Cardiac fibroblast (primary cell): ENCODE measurements at places on chromosomes 7 and 10.
A peak's percentile ranks its signal among the peaks of the same experiment; 100 is the strongest.

GRCh38 chr10:44316187-44316921 lies 68.5 kb downstream of the CXCL12 start:
- peak; percentile 15 for DNase-seq

DNA sequence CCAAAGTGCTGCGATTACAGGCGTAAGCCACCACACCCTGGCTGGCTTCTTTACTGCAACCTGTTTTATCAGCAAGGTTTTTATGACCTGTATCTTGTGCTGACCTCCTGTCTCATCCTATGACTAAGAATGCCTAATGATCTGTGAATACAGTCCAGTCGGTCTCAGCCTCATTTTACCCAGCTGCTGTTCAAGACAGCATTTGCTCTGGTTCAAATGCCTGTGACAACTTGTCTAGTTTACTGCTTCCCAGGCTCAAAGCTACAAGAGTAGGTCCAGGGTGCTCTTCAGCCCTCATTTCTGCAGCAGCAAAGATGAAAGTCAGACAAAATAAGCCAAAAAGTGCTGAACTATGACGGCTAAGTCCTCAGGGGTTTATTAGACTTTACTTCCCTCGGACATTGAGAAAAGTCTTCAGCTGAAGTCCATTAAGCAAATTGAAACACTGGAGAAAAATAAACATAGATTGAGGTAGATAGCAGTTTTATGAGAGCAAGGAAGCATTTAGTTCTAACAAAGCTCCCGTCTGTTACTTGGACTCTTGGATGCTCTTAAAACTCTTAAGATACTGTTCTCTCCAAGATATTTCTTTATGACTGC lies 12.5 kb upstream of the LYZL1 start:
- DNase-seq = no peak

- no peak for DNase-seq
Observed at GRCh38 chr10:26389533-26389932, 48.6 kb upstream of the APBB1IP start.

- peak; percentile 85 for DNase-seq
Observed at GRCh38 chr10:58266003-58266825, 1.5 kb downstream of the IPMK start.

DNA sequence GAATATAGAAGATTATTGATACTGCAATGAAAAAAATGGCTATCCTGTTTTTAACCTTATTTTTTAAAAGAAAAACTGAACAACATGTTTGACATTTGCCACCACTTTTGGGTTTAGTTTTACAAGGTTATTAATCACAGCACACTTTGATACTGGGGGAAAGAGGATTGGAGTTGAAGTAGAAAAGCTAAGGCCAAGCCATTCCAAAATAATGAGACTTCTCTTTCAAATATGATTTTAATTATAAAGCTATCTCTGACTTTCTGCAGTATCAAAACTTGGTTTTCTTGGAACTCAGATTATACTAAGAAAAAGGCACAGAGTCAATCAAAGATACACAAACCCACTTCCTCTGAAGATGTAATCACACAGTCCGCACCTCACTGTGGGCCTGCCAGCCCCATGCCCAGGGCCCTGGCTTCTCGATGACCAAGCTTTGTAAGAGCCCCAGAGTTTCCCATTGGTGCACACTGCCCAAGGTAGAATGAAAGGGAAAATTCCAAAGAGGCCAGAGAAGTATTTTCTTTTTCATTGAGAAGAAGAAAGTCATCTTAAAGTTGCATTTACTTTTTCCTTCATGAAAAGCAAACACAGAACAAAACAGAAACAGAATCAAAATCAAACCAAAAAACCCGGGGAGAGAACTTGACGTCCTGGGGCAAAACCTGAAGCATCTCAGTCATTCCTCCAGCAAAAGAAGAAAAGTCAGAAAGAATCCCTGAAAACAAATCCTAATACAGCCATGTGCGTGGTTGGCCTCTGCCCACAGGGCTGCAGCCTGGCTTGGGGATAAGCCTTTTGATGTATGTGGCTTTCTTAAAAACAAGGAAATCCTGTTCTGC lies 187.7 kb upstream of the KLF6 start:
- no peak for DNase-seq

GRCh38 chr7:1569833-1570632 lies at the start of gene PSMG3:
Gene PSMG3 (minus strand): TSS chr7:1570032. CDS start chr7:1569339, 693 bp downstream.
- DNase-seq = peak; percentile 90

GRCh38 chr7:8119262-8119661 lies 142.7 kb downstream of the ICA1 start:
- no peak for DNase-seq

DNA sequence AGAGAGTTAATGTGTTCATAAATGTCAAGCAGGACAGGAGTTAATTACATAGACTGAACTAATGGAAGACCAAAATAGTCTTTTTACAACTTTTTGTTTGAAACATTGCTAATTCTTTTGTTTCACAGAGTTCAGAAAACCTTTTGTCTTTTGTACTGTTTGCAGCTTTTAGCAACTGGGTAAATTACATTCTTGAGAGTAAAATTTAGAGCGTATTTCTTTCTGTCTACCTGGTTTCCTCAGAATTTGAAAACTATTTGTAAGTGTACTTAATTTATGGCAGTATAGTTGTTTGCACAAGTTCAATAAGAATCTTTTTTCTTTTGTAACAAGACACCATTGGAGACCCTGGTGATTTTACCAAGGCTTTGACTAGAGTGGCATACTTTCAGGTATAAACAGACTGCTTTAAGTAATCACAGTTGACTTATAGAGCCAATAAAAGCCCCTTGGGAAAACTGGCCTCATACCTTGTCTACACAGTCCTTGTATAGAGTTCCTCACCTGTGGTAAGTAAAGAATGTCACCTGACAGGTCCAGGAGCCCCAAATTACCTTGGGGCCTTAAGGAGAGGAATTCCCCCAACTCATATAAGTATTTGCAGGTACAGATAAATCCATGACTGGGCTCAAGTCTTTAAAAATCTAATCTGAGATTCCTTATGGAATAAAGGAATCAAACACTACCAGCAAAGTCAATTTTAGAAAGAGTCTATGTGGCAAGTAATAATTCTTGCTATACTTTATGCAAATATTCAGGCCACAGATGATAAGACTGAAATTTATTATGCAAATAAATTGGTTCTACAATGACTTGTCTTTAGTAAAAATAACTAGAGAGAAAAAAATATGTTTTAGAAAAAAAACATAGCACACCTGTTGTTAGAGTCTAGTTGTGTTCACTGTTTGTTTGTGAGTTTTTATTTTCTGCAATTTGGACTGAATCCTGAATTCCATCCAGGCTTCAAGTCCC lies 23.6 kb upstream of the CREB3L2 start:
- no peak for DNase-seq

DNA sequence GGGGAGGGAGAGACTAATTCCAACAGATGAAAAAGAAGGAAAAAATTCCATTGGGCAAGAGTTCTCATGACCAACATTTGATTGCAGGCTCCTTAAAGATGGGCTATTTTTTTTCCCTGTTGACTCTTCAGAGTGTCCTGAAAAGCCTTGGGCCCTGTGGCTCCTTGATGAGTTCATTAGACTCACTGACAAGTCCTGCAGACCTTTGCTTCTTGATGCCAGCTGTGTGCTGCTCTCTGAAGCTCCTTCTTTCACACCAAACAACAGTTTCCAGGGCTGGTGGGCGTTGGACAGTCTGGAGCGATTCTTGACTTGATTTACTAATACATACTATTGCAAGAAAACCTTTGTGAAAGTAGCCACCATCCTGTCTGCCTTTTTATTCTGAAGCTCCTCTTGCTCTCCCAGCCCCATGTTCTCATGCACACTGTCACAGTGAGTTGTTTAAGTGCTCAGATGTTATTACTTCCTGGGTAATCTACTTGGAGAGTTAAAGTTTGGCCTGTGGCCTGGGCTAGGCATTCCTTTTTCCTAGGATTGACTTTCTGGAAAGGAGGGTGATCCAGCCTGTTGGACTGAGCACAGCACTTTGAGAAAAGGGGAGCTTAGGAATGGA lies 250.3 kb downstream of the PTEN start:
- no peak for DNase-seq

GRCh38 chr7:136205956-136206355 lies 228.8 kb upstream of the MTPN start:
- DNase-seq = no peak

DNA sequence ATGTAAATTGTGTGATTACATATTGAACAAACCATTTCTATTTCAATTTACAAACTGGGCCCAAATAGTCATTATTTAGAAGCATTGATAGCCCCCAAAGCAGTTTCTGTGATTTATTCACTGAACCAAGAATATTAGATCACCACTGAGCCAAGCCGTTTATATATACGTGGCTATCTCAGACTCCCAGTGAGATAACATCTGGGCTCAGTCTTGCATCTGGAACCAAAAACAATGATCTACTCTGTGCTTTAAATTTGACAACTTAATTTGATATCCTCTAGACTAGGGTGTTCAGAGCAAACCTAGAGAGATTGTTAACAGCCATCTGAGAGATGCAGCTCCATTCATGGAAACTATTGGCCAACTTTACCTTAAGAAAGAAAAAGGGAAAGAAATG lies 41.4 kb upstream of the BTBD16 start:
- no peak for DNase-seq

DNA sequence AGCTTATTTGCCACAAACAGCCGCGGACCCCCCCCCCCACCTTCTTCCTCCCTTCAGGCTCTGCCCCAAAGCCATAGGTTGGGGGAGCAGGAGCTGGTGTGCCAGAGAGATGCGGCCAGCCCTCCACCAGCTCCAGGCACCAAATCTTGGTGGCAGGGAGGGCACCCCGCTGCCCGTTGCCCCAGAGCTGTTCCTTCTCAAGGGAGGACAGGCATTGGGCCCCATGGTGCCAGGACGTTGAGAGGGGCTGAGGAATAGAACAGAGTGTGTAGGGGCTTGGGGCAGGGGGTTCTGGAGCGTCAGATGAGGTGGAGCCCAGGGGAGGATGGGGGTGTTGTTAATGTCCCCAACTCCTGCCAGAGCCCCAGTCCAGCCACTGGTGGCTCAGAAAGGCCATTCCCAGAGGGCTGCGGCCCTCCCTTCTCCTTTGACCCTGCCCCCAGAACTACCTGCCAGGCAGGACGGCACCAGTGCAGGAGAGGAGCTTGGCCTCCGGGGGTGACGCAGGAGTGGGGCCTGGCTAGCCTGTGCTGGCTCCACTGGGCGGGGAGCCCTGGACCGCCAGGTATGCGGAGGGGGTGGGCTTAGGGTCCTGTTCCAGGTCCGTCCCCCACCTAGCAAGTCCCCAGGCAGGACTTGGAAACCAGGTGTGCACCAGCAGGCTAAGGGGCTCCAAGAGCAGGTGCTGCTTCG lies 10.0 kb upstream of the SEC24C start:
- DNase-seq = no peak

DNA sequence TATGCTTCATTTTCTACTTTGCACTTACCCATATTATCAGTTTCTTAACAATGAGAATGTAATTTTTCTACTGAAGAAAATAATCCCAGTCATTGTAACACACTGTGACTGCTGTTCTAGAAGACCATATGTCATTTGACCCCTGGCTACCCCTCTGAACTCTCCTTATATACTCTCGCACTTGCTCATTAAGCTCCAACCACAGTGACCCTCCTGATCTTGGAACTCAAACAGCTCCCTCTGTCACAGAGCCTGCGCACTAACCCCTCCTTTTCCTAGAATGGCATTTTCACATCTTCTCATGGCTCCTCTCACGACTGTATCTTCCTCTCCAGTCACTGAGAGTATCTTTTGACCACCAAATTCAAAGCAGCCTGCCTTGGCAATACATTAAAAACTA lies 169.7 kb downstream of the CACNA2D1 start:
- DNase-seq = no peak

DNA sequence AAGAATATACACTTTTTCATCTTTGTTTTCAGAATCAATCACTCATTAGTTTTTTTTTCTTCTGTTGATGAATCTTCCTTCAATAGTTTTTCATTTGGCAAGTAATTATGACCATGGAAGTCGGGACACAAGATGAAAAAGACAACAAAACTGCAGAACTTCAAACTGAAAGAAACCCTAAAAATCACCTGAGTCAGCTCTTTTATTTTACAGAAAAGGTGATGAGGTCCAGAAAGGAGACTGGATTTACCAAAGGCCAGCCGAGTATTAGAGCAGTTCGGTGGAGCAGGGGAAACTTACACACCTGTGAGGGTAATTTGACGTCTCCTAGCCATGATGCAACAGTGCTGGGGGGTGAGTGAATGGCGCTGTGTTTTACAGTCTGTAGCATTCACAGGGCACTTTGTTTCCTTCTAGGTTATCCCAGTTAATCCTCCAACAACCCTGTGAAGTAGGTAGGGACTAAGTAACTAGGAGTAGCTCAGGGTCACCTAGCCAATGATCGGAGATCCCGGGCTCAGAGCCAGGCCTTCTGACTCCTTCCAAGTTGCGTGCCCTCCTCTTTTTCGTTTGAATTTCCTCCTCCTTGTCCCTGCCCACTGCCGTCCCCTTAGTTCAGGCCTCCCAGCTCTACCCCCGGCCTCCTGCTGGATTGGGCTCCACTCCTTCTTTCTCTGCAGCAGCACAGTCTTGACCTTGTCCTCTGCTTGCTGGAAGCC lies 14.0 kb downstream of the RBM20 start:
- no peak for DNase-seq

- peak; percentile 37 for DNase-seq
Observed at GRCh38 chr7:15891151-15891881, 204.8 kb upstream of the MEOX2 start.

GRCh38 chr10:4127518-4128315 lies 342.7 kb upstream of the KLF6 start:
- DNase-seq = no peak

DNA sequence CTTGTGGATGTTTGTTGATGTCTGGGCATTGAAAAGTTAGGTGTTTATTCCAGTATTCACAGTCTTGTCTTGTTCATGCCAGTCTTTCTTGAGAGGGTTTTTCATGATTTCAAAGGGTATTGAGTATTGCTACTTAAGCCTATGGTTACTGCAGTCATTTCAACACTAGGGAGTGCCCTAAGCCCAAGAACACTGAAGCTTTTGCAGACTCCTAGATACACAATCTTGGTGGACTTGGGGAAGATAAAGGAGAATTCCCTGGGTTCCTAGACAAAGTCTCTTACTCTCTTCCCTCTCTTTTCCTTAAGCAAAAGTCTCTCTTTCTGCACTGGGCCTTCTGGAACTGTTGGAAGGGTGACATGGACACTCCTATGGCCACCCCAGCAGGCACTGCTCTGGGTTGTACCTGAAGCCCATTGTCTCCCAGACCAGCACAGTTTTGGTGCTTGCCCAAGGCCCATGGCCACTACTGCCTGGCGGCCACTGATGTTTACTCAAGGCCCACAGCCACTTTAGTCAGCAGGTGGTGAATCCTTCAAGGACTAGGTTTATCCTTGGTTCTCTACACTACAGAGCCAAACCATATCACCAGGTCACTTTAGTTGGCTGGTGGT lies 24.9 kb downstream of the SAMD9 start:
- peak; percentile 78 for DNase-seq

- DNase-seq = no peak
Observed at GRCh38 chr7:91398341-91398740, 134.1 kb downstream of the FZD1 start.
